NCI-H1105 (cell line): ENCODE measurements at places on chromosomes 3 and 15.

DNA sequence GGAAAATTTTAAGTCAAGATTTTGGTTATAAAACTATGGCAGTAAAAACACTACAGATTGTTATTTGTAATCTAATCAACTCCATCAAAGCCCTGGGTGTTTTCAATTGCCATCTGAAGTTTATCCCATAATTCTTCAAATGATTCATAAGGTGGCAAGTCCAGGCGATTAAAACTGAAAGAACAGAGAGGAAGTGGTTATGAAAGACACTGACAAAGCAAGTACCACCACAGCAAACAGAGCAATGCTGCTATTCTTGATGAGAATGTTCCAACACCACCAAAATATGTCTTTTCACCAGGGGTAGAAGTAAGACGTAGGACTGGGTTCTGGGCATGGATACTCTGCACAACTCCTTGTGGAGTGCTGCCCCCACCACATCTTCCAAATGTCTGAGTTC is 86.9 kb upstream of the PRTG start:
- no peak for DNase-seq

DNA sequence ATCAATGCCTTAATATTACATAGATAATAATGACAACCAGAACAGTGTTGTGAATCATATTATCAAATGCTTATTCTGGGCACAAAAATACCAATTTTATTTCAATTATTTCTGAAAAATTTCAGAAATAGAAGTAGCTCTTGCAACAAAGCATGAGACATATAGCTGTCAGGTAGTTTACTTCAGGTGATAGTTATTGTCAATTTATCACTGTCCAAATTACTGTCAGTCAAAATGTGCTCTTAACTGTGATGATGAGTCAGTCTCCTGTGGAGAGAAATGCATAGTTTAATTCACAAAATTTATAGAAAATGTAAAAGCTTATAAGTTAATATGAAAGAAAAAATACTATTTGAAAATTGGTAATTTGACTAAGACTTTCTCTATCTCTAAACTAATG is 1078.4 kb upstream of the GBE1 start:
- DNase-seq = no peak

DNA sequence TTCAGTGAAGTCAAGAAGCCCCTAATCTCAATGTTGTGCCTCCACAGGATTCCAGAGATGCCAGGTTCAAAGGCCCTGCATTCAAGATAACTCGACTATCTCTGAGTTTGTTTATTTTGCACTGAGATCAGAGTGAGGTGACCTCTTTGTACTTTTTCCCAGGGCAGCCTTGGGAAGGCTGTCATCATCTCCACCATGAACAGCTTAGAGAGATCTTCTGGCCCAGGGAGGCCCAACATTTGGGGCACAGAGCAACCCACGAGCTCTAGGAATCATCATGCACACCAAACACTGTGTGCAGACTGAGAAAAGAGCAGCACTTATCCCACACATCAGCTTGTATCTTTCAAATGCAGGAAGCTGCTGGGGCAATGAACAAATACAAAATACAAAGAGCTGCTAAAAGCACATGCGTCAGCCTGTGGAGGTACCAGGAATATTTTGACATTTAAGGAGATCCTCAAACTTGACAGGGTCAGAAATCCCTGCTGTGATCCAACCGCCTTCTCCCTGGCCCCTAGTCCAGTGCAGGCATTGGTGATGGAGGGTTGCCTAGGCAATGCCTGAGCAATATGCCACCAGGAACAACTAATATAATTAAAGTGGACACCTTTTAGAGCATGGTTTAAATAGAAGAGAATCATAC is 33.6 kb downstream of the TRIM42 start:
- DNase-seq = no peak

DNA sequence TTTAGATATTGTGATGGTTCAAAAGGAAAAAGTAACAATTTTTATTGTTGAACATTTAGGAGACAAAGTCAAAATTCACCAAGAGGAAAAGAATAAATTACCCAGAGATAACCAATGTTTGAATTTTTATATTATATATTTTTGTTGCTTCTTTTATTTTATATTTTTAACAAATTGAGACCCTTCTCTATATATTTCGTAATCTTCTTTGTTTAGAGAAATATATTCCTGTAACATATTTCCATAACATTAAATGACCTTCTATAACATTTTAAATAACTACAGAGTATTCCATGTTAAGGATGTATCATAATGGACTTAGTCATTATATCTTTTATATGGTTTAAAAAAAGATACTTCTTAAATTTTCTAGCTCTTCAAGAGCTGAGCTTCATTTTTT is 128.0 kb downstream of the RBPMS2 start:
- DNase-seq = no peak

GRCh38 chr15:74773731-74774252 is 8.1 kb upstream of the CSK start:
- no peak for DNase-seq

GRCh38 chr3:41350441-41350840 is 151.1 kb downstream of the CTNNB1 start:
- no peak for DNase-seq

- DNase-seq = no peak
Measured at GRCh38 chr3:184349563-184350470, 11.6 kb downstream of the CLCN2 start.

- no peak for DNase-seq
Measured at GRCh38 chr3:97687734-97688133, 76.8 kb upstream of the ARL6 start.

DNA sequence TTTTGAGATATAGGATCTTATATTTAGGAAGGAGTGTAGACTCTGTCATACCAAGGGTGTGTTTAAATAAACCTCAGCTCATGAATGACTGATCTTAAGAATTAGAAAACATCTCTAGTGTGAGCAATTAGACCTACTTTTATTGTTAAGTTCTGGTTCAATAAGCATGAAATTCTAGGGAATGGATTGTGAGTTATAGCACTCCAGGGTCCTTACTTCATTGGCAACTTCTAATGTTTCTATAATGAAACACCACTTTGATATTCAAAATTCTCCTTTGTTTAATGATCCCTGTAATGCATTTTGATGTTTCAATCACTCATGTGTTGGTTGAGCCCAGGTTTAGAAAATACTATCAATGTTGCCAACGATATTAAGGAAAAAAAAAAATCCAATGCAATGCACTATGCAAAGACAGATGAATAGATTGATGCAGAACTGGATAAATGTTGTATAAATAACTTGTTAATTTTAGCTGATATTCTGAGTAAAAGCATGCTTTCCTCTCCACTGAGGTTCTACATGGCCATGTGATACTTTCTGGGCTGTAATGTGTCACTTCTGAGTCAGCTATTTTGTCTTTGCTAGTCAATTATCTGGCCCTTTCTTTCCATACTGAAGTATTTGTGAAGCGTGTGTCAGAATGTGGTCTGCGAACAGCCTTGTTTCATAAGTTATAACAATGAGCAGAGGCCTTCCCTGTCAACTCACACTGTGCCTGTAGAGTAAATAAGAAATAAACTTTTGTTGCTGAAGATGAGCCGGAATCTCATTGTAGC is 1035.9 kb downstream of the PLOD2 start:
- DNase-seq = no peak

- no peak for DNase-seq
Measured at GRCh38 chr3:11847607-11848006, 922 bp upstream of the TAMM41 start.

GRCh38 chr3:126995926-126996512 is 13.1 kb downstream of the PLXNA1 start:
- DNase-seq = no peak

- DNase-seq = no peak
Measured at GRCh38 chr3:46496746-46497555, 825 bp upstream of the RTP3 start.

GRCh38 chr3:111923095-111923771 is 55.6 kb upstream of the ABHD10 start:
- DNase-seq = no peak

DNA sequence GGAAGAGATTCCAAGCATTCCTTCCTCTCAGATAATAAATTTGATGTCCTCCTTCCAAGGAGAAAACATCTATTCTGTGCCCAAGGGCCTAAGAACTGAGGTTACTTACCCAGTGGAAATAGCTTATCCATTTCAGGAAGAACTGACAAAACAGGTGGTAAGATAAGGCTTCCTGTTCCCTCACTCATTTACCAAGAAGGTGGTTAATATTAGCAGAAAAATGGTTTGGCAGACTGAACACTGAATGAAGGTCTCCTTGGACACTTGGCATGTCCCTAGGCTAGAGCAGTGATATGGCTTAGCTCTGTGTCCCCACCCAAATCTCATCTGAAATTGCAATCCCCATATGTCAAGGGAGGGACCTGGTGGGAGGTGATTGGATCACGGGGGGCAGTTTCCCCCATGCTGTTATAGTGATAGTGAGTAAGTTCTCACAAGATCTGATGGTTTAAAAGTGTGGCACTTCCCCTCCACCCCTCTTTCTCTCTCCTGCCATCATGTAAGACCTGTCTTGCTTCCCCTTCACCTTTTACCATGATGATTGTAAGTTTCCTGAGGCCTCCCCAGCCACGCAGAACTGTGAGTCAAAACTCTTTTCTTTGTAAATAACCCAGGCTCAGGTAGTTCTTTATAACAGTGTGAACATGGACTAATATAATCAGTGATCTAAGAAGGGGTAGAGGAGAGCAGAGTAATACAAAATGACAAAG is 127.4 kb downstream of the ST8SIA2 start:
- no peak for DNase-seq

DNA sequence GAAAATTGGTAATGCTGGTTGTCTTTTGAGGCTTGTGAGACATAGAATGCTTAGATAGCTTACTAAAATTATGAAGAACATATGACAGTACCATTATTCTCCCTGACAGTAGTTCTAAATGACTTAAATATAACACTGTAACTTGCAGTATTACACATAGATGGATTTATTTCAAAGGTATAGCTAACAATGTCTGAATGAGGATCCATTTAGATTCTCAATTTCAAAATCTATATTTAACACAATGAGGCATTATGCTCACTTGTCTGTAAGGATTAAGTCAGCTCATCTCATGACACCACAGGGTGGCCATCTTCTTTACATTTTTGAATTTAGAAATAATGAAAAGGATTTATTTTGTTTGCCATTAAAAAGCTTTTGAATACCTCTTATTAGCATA is 108.4 kb downstream of the CCNL1 start:
- no peak for DNase-seq

- no peak for DNase-seq
Measured at GRCh38 chr3:169295912-169296570, 367.5 kb downstream of the MECOM start.

- DNase-seq = no peak
Measured at GRCh38 chr15:25883463-25884259, 20.5 kb upstream of the ATP10A start.

DNA sequence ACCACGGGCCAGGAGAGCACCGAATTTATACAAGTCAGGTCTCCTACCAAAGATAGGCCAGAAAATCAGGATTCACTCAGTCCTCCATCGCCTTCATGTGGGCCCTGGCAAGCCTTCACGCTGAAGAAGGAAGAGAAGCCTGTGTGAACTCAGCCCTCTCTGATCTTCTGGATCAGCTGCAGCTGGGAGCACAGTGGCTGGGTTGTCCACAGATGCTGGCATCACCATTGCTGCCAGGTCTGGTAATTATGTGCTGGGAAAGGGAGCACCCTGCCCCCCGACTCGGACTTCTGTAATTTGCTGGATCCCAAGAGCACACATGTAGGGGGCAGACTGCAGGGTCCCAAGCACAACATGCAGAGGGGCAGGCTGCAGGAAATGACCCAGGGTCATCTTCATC is 12.4 kb upstream of the PDE8A start:
- no peak for DNase-seq

DNA sequence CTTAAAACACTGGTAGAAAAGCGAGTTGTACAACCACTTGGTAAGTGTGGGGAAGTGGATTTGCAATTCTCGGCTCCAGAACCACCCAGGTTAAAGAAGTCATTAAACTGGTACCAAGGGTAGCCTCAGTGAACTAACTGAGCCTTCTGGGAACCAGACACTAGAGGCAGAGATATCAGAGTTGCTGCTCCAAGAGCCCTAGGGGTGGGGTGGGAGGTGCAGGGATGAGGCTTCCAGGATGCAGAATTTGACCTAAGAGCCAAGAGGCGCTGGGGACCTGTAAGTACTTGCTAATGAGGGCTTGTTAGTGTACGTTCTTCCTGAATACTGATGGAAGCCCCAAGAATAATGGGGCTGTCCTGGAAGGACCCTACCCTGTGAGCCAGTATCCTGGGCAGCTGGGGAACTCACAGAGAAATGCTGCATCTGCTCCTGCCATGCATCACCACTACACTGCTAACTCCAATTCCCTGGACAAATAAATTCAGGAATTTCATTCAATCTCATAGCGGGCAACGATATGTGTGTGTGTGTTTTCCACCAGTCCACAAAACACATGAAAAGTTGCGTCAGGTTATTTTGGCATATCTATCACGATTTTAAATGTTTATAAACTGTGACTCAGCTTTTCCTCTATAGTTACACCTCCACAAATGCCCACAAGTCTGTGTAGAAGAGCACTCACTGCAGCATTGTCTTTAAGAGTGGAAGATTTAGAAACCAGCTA is 23.8 kb downstream of the STIMATE start:
- no peak for DNase-seq

DNA sequence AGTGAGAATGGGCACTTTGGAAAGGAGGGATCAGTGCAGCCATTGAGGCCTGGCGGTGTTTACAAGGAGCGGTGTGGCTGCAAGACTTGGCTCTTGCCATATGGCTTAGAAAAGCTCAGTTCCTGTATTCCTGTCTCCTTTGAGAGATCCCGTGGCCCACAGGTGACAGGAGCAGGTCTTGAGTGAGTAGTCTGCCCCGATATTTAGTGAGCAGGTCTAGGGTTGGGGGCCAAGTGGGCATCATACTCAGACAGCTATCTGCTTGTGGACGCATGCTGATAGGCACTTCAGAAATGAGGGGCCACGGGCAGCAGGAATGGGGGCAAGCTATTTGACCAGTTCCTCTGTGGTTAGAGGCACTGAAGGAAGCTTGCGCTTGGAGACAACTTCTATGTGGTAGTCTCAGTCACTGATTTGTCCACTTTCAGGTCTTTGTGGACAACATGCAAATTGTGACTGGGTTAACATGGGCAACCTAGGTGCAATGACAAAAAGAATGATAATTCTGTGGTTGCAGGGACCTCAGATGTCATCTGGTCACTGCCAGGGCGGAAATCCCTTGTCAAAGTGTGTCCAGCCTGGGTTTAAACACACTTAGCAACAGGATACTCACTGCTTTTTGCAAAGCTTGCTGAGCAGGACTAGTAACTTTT is 1.1 kb downstream of the TMED3 start:
- DNase-seq = no peak

GRCh38 chr3:101243285-101244211 is 76.8 kb downstream of the IMPG2 start:
- DNase-seq = no peak

- DNase-seq = no peak
Measured at GRCh38 chr15:41394924-41395323, 7.4 kb downstream of the NDUFAF1 start.

DNA sequence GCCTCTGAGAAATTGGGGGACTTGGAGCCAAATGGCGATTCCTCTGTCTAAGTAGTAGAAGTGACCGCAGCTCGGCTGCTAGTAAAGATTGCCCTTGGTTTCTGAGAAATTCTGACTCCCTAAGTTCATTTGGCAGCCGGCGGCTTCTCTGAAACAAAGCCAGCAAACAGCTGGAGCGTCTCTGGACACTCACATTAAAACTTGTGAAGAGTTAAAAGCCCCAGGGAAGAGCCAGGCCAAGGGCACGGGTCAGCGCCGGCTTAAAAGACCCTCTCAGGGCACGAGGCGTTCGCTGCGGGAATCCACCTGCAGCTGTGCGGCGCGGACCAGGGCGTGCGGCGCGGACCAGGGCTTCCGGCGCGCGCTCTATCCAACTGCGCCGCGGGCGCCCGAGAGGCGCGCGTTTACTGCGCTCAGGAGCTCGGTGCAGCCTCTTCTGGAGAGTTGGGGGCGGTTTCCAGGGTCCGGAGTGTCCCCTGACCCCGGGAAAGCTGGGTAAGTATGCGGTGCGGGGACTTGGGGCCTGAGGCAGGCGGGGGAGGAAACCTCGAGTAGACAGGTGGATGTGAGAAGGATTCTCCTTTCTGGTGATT is at the start of gene COL6A5:
COL6A5 (plus strand) TSS at position 186 of the 593 bp plus-strand sequence. CDS start 27,967 bp downstream, outside the sequence.
- peak; percentile 1 for DNase-seq
